ENCODE measurements at places on chromosomes 13 and 19.

- DNase-seq: peak; percentile 95
These were observed at the start of the genes ARMC6 and SUGP2 for GRCh38 chr19:19033426-19034203. ARMC6 (plus strand) TSS chr19:19033603; CDS start chr19:19034210, 607 bp downstream. SUGP2 (minus strand) TSS chr19:19033517; CDS start chr19:19031071, 2,446 bp downstream.

GRCh38 chr19:18399008-18399407 lies 1.6 kb upstream of the LRRC25 start:
- no peak for DNase-seq

- no peak for DNase-seq
These were observed 69.7 kb downstream of the ERICH6B start for GRCh38 chr13:45545686-45546409.

GRCh38 chr13:101959016-101959415 lies 442.8 kb downstream of the FGF14 start:
- no peak for DNase-seq

GRCh38 chr19:53091413-53092254 lies 11.6 kb downstream of the ZNF160 start:
- DNase-seq: no peak

DNA sequence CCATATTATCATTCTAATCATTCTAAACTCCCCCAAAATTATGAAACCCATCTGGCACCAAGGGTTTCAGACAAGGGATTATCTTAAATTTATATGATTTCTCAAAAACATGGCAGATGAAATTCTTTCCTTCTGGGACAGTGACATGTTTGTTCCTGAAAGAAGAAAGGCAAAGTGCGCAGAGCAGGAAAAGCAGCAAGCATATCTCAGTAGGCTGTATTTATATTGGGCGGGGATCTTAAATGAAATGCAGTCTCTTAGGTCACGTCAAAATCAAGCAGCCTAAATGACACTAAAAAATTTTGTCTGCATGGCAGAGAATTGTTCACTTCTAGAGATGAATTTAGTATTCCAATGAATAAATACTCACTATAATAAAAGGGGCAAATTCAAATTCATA lies 49.3 kb downstream of the RCBTB2 start:
- no peak for DNase-seq

- no peak for DNase-seq
These were observed 89.2 kb downstream of the MZT1 start for GRCh38 chr13:72638059-72638815.

DNA sequence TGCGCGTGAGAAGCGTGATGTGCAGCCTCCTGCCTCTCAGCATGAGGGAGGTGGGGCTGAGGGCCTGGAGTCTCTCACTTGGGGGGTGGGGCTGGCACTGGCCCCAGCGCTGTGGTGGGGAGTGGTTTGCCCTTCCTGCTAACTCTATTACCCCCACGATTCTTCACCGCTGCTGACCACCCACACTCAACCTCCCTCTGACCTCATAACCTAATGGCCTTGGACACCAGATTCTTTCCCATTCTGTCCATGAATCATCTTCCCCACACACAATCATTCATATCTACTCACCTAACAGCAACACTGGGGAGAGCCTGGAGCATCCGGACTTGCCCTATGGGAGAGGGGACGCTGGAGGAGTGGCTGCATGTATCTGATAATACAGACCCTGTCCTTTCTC lies 8.7 kb downstream of the CD177 start:
- DNase-seq: no peak

DNA sequence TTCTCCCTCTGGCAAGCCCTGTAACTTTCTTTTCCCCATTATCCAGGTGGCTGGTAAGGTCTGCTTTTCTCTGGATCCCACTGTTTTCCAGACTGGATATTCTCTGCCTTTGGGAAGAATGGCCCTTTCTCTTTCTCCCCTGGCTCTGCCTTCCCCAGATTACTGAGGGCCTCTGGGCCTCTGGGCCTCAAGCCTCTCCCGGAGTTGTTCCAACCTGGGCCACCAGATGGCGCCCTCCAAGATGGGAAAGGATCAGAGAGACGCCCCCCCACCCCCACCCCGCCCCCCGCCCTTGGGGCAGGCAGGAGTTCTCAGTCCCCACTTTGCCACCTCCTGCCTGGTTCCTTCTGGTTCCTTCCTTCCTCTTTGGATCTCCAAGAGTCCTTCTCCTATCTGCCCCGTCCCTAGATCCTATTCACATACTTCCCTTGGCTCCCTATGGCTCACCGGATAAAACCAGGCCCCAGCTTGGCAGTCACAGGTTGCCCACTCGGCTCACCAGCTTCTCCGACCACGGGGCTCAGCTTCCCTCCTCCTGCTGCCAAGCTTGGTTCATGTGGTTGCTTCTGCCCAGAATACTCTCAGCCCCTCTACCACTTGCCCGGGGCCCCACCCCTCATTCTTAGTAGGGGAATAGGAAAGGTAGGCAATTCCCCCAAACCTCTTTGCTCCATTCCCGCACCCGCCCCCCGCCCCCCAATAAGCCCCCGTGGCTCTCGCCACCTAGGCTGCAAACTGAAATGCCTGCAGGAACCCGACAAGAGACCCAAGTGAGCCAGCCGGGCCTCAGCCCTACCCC lies 13.1 kb downstream of the EPS8L1 start:
- DNase-seq: peak; percentile 84

GRCh38 chr13:23558675-23559536 lies 11.3 kb upstream of the TNFRSF19 start:
- DNase-seq: no peak

- no peak for DNase-seq
These were observed 1091.8 kb downstream of the PCDH9 start for GRCh38 chr13:66138172-66138811.

- DNase-seq: no peak
These were observed 27.8 kb downstream of the AP1M1 start for GRCh38 chr19:16225279-16226183.

DNA sequence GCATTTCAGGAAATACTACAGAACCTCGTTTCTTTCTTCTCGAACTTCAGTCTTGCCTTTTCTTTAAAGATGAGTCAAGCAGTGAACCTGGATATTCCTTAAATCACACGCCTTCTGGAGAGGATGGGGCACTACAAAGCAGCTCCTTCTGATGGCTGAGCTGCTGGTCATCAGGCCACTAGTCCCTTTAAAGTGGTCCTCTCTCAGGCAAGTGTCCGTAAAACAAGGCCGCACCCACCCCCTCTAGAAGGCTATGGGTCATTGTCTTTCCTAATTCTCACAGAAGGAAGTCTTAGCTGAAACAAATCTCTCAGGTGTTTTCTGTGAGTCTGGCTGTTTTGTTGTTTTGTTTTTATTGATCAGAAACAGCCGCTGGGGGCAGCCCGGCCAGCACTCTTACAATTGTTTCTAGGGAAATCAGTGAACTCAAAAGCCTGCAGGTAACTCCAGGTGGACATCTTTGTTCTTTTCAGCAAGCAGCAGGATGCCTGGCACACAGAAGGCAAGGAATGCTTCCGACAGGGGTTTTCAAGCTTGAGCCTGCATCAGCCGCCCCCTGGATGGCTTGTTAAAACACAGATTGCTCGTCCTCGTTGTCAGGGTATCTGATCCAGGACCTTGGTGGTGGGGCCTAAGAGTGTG lies 45.4 kb downstream of the MBNL2 start:
- no peak for DNase-seq

DNA sequence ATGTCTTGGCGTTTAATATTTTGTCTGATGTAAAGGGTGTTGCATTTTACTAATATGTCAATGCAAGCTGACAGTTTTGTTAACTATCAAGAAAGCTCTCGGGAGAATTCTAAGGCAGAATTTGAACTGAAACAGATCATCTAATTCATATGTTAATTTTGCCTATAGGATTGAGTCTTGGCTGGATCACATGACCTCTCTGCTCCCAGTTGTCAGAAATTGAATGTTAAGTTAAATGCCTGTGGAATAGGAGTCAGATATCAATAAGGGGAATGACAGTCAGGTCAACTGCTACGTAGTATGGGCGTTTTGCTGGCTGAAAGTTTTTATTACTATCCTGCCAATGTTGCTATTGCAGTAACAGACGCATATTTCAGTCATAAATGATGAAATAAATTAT lies 358.5 kb downstream of the MYO16 start:
- DNase-seq: no peak

GRCh38 chr19:29858000-29858596 lies 46.3 kb downstream of the CCNE1 start:
- no peak for DNase-seq

GRCh38 chr19:46787040-46787330 lies 1.4 kb downstream of the SLC1A5 start:
- DNase-seq: no peak

DNA sequence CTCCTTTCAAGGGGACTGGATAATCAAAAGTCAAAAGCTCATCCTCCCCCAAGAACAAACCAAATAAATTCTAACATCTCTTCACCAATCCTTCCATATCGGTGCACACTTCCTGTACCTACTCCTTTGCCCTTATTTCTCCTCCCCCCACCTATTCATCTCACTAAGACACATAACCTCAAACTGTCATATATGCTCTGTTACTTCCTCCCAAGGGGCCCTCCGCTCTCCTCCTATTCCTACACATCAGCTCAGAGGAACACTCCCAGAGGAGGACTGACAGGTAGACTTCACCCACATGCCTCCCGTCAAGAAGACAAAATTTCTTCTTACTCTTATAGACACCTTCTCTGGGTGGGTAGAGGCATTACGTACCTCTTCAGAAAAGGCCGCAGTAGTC lies 48.1 kb downstream of the ZNF93 start:
- no peak for DNase-seq

DNA sequence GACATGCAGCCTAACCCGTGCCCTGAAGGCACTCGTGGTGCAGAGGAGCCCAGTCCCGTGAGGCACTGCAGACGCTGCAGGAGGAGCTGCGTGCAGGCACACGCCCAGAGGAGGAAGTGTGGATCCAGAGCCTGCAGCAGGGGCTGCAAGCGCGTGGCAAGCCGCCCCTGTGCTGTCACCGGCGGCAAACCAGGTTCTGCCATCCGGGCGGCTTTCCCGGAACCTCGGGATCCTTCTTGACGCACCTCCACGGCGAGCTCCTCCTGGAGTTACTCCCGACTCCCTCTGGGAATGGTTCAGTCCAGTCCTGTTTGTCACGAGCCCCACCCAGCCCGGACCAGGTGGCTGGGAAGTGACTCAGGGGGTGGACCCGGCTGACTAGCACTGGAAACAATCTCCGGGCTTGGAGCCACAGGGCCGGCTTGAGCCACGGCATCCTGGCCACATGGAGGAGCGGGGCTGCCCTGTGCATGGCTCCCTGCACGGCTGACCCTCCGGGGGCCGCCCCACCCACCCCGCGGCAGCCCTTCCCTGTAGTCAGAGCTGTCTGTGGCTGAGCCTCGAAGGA lies 10.2 kb downstream of the DPP9 start:
- DNase-seq: no peak

DNA sequence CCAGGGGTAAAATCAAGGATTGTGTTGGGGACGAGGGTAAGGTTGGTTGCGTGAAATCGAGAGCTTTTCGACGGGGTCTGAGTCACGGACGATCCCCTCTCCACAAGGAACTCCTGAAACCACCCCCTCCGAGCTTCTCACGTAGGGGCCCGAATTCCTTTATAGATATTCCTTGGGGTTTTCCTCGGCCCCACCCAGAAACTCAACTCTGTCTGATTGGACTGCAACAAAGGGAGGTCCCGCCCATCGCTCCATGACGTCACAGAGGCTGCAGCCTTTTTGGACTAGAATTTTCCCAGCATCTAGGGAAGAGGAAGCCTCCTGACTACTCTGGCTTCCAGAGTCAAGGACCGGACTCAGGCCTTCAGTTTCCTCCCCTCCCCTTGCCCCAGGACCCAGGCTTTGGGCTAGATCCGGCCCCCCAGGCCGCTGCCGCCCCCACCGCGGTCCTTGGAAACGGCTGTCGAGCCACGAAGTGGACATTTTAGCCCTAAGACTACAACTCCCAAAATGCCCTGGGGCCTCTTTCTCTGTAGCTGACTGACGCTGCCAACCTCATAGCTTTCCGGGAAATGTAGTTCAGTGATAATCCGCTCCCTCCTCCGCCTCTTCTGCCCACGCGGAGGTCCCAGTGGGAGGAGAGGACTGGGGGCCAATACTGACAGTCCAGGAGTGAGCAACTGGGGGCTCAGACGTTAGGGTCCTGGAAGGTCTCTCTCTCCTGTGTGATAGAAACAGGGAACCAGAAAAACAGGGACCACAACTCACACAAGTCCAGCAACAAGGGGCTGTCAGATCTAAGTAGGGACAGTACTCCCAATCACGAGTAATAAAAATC lies at the start of gene IZUMO1:
Gene IZUMO1 (minus strand): TSS at position 172 of the 838 bp plus-strand sequence. CDS start 1,050 bp downstream, outside the sequence.
- DNase-seq: peak; percentile 83

DNA sequence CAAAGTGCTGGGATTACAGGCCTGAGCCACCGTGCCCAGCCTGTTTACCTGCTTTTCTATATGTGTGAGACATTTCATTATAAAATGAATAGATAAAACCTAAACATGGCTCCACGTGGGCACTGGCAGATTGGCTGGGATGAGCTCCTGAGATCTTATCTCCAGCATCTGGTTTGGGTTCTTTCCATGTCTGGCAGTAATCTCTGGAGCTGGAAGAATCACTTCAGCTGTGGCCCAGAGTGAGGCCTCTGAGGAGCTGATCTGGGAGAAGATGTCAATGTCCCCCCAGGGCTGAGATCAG lies 5.5 kb upstream of the SULT2A1 start:
- DNase-seq: no peak

- DNase-seq: no peak
These were observed 10.9 kb downstream of the B3GNT8 start for GRCh38 chr19:41416194-41416674.

DNA sequence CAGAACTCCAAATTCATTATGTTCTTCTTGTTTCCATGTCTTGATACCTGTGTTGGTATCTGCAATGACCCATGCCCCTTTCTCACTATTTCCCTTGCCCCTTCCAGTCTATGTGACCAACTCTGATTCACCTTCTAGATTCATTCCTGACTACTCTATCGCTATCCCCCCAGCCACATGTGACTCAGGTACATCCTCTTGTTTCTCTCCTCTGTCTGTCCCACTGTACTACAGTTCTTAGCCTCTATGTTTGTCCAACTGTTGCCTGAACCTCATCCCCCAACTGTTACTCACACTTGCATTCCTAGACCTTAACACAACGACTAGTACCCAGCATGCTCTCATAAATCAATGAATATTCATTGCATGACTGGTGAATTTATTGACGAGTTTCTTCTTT lies 10.0 kb upstream of the FLT3 start:
- DNase-seq: no peak

DNA sequence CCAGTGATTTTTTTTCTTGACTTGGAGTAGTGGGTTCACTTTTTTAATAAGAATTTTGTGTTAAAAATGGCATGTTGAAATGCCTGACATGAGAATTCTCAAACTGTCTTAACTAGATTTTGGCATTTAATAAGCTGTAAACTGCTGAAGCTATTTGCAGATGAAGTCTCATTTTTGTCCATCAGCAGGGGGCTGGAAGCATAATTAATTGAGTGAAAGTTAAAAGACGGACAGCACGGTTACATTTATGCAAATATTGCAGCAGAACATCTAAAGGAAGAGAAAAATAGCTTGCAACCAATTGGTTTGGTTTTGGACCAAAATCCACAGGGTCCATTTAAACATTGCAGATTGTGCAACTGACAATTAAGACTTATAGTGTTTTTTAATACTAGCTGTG lies 837.3 kb upstream of the KLHL1 start:
- DNase-seq: no peak

DNA sequence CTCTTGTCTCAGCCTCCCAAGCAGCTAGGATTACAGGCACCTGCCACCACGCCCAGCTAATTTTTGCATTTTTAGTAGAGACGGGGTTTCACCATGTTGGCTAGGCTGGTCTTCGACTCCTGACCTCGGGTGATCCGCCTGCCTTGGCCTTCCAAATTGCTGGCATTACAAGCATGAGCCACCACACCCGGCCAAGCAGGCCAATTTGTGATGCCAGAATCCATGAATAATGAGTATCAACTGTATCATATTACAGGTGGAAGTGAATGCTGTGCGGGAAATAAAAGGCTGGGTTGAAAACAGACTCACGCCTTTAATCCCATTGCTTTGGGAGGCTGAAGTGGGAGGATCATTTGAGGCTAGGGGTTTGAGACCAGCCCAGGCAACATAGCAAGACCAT lies 3.6 kb upstream of the NFILZ start:
- no peak for DNase-seq
